ENCODE measurements at places on chromosomes 12 and 14. TPM values are rescaled to one million over a fixed set of nuclear protein-coding genes. Genes with fewer than 3 reads are reported as not detected.
A peak's percentile ranks its signal among the peaks of the same experiment; 100 is the strongest.

Gene KRT6C
- total RNA-seq: not detected

Gene SPATA7
- total RNA-seq: 10.6 TPM

Gene DEPDC4
- total RNA-seq: 1.4 TPM

DNA sequence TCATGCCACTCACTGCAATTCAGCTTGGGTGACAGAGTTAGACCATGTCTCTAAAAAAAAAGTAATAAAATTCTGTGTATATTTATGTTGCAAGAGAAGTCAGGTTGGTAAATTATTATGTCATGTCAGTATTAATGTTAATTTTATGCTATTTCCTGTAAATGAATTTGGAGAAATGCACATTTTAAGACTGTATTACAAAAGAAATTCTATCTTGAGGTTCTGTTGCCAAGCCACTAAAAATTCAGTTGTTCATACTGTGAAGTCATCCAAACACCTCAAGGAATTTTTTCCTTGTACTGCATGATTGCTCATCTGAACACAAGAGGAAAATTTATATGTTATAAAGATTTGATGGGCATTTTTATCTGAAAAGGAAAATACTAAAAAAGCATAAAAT is 23.3 kb upstream of the HMGA2 start:
- H3K4me1 ChIP-seq: peaks cover 8% of the 10 kb centered on the region
- no peaks in the 10 kb centered on the region for H3K36me3 ChIP-seq
- no peaks in the 10 kb centered on the region for H3K27me3 ChIP-seq
- no peak overlapping the region for H3K4me3 ChIP-seq
- no peak overlapping the region for H3K27ac ChIP-seq

- DNase-seq: no peak
- H3K4me1 ChIP-seq: peaks cover 55% of the 10 kb centered on the region
- no peaks in the 10 kb centered on the region for H3K27me3 ChIP-seq
- H3K27ac ChIP-seq: peak overlapping the region; percentile 67
- H3K36me3 ChIP-seq: no peaks in the 10 kb centered on the region
These were observed 295.7 kb downstream of the CACNA1C start for GRCh38 chr12:2348482-2348852.

GRCh38 chr12:91871751-91872150 is 273.9 kb downstream of the BTG1 start:
- H3K4me1 ChIP-seq: peaks cover 12% of the 10 kb centered on the region
- H3K4me3 ChIP-seq: no peak overlapping the region
- no peaks in the 10 kb centered on the region for H3K27me3 ChIP-seq
- no peaks in the 10 kb centered on the region for H3K36me3 ChIP-seq
- no peak overlapping the region for H3K27ac ChIP-seq
- DNase-seq: no peak

Gene SLC5A8
- not detected for total RNA-seq

DNA sequence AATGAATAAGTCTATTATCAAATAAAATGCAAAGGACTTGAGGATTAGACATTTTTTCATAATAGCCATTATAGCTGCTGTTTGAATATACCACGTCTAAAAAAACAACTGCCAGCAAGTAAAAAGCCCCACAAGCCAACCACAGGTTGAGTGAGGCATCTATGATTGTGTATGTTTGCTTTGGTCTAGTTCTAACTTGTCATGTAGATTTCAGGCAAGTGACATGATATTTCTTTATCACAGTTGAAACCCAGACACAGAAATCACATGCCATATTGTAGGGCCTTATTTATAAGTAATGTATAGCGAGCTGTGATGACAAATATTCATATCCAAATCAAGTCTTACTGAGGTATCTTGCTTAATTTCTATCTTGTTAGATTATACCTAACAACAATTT is 225.8 kb downstream of the EMP1 start:
- peaks cover 9% of the 10 kb centered on the region for H3K27me3 ChIP-seq
- H3K36me3 ChIP-seq: no peaks in the 10 kb centered on the region
- H3K27ac ChIP-seq: no peak overlapping the region
- no peak for DNase-seq

DNA sequence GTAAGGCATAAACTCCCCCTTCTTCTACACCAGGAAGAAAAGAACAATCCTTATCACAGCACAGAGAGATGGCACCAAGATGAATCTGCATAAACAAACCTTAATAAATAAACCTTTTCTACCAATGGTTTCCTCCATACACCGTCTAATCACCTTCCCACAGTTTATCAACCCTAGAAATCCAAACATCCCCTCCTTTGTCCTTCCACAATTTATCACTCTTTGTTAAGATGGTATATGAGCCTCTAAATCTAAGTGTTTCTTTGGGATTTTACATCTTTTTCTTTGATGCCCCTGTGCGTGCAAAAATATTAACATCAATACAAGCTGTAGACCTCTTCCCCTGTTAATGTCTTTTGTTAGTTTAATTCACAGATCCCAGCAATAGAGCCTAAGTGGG is 12.5 kb downstream of the DICER1 start:
- peaks cover 12% of the 10 kb centered on the region for H3K36me3 ChIP-seq
- no peaks in the 10 kb centered on the region for H3K27me3 ChIP-seq
- no peak for DNase-seq
- H3K4me3 ChIP-seq: no peak overlapping the region

DNA sequence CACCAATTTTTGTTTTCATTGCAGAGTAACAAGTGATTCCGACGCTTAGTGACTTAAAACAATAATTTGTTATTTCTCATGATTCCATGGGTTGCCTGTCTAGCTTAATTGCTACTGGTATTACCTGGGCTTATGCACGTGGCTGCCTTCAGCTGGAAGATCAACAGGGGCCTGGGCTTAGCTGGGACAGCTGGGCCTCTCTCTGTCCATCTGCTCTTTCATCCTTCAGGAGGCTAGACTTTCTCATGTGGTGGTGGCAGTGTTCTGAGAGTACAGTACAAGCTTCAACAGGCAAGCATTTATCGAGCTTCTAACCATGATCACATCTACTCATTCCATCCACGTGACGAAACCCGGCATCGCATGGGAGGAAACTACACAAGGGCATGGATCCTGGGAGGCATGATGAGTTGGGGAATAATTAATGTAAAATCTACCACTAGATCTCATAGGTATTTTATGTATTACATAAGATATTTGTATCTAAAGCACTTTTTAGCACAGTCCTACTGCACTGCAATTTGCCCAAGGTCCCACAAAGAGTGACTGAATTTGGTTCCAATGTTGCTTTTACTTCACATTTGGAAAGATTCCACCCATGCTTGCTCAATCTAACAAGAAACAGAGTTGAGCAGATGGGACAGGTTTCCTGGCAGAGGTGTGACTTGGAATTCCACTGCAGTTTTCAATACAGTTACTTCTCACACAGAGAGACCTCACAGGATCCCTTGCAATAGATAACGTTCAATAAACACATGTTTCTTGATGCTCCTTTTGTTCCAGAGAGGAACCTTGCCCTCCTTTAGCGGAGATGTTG is 153.1 kb upstream of the FRMD6 start:
- no peak overlapping the region for H3K27ac ChIP-seq
- no peak for DNase-seq
- no peaks in the 10 kb centered on the region for H3K4me1 ChIP-seq
- H3K36me3 ChIP-seq: peaks cover 4% of the 10 kb centered on the region
- H3K27me3 ChIP-seq: no peaks in the 10 kb centered on the region

DNA sequence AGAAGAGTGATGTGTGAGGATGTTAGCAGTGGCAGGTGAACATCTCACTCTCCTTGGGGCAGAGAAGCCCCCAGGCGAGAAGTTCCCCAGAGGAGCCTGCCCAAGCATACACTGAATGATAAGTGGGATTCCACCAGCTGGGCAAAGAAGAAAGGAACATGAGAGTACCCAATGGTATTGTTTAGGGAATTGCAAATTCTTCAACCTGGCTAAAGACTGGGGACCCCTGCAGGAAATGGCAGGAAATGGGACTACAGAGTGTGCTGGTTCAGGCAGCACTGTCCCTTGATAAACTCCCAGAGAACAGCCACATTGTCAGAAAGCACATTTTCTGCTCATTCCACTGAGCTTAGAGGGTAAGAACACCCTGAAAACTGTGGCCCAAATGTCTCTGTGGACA is 121.3 kb downstream of the RPS29 start:
- H3K4me1 ChIP-seq: no peaks in the 10 kb centered on the region
- no peak overlapping the region for H3K4me3 ChIP-seq
- no peaks in the 10 kb centered on the region for H3K36me3 ChIP-seq
- peaks cover 53% of the 10 kb centered on the region for H3K27me3 ChIP-seq
- no peak overlapping the region for H3K27ac ChIP-seq
- DNase-seq: no peak

Gene COA8
- total RNA-seq: 41.0 TPM

- peaks cover 46% of the 10 kb centered on the region for H3K4me1 ChIP-seq
- no peak overlapping the region for H3K27ac ChIP-seq
- H3K36me3 ChIP-seq: peaks cover 21% of the 10 kb centered on the region
- no peak for DNase-seq
- no peak overlapping the region for H3K4me3 ChIP-seq
These were observed 71.0 kb downstream of the SLC25A47 start for GRCh38 chr14:100393906-100394732.

- peaks cover 5% of the 10 kb centered on the region for H3K36me3 ChIP-seq
- DNase-seq: no peak
- H3K4me1 ChIP-seq: peaks cover 11% of the 10 kb centered on the region
- H3K27ac ChIP-seq: no peak overlapping the region
These were observed 287.2 kb upstream of the DIO2 start for GRCh38 chr14:80498533-80498932.

GRCh38 chr14:70208380-70208779 is 19.6 kb upstream of the SLC8A3 start:
- H3K36me3 ChIP-seq: no peaks in the 10 kb centered on the region
- no peaks in the 10 kb centered on the region for H3K4me1 ChIP-seq
- no peak overlapping the region for H3K4me3 ChIP-seq
- no peaks in the 10 kb centered on the region for H3K27me3 ChIP-seq
- H3K27ac ChIP-seq: no peak overlapping the region
- DNase-seq: no peak

GRCh38 chr14:105499256-105500035 is 8.4 kb downstream of the TEDC1 start:
- no peaks in the 10 kb centered on the region for H3K36me3 ChIP-seq
- no peaks in the 10 kb centered on the region for H3K27me3 ChIP-seq
- DNase-seq: peak; percentile 86
- no peak overlapping the region for H3K4me3 ChIP-seq

DNA sequence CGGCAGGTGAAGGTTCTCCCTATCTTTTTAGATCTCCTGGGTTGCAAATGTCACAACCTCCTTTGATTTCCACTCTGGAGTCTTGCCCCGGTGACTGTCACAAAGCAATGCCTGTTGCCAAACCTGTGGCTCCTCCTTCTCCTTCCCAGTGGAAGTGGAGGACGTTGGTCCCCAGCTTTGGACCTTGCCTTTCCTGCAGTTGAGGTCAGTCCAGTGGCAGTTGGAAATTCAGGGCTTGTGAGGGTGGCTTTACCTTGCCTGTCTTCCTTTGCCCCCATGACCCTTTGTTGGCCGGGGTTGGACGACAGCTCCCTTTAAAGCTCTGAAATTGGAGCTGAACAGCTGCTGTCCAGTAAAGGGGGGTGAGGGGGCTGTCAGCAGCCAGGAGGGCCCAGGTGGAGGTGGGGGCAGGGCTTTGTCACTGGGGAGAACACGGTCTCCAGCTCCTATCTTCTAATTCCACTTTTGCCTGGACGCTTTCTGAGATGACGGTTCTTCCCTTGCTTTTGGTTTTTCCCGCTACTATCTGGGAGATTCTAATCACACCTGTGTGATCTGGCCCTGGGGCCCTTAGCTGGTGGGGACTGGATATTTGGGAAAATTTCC is 4.1 kb downstream of the TEAD4 start:
- H3K27me3 ChIP-seq: no peaks in the 10 kb centered on the region
- H3K4me1 ChIP-seq: peaks cover 52% of the 10 kb centered on the region
- peak overlapping the region; percentile 91 for H3K27ac ChIP-seq
- DNase-seq: no peak
- H3K4me3 ChIP-seq: no peak overlapping the region

Gene ACOT4
- 1.4 TPM for total RNA-seq

DNA sequence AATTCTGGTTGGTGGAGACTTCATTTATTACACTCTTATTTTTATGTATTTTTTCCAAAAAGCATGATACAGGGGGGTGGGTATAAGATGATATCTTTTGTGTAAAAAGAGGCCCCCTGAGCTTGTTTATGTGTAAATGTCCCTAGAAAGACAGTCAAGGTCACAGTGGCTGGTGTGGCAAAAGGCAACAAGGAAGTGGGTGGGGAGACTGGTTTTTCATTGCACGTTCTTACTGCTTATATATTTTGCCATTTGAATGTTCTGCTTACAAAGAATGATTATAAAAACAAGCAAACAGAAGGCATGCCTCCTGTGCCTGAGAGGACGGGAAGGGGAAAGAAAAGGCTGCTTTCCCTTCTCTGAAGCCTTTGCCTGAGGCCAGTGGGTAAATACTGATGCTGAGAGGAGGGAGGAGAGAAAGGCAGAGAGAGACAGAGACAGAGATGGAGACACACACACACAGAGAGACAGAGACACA is 24.1 kb upstream of the ADIPOR2 start:
- peak overlapping the region; percentile 77 for H3K27ac ChIP-seq
- no peak for DNase-seq
- no peaks in the 10 kb centered on the region for H3K36me3 ChIP-seq
- H3K4me3 ChIP-seq: peak overlapping the region; percentile 20
- peaks cover 71% of the 10 kb centered on the region for H3K4me1 ChIP-seq
